Uterus (tissue), 4 donors: ENCODE measurements at places on chromosomes 2 and 18.

GRCh38 chr2:24743924-24744323, 49.3 kb downstream of the PTRHD1 start:
- no peak for DNase-seq

GRCh38 chr2:2590841-2591541, 259.9 kb upstream of the MYT1L start:
- DNase-seq, result no peak

DNA sequence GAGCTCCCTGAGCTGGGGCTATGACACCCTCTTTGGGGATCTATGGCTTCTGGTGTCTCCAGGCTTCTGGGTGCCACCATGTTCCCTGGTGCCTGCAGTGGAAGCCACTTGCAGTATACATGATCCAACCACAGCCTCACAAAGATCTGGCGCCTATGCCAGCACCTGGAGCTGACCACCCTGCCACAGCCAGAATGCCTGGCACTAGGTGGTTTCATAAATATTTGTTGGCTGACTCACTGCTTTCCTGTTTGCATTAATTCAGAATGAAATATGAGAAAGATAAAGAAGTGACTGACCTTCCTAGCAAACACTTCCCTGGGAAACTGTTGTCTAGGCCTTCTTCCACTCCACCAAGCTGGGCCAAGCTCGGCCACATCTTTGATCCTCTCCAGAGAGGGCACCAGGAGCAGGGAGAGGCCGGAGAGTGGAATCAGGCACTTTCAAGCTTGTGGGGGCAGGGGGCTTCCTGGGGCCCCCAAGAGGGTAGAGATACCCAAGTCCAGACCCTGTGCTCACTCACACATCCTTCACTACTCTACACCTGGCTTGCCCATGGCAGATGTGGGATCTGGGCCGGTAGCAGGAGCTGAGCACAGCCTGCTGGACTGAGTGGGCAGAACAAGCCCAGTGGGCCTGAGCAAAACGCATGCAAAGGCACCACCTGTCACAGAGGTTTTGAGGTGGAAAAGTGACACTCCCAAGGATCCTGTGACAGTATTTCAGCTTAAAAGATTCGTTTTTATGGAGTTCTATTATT, 565.7 kb downstream of the SLC4A3 start:
- DNase-seq, result no peak

- no peak for DNase-seq
Observed at GRCh38 chr2:48312126-48312525, 217.8 kb upstream of the STON1 start.

- DNase-seq, result no peak
Observed at GRCh38 chr2:54384301-54385203, 71.6 kb upstream of the SPTBN1 start.

DNA sequence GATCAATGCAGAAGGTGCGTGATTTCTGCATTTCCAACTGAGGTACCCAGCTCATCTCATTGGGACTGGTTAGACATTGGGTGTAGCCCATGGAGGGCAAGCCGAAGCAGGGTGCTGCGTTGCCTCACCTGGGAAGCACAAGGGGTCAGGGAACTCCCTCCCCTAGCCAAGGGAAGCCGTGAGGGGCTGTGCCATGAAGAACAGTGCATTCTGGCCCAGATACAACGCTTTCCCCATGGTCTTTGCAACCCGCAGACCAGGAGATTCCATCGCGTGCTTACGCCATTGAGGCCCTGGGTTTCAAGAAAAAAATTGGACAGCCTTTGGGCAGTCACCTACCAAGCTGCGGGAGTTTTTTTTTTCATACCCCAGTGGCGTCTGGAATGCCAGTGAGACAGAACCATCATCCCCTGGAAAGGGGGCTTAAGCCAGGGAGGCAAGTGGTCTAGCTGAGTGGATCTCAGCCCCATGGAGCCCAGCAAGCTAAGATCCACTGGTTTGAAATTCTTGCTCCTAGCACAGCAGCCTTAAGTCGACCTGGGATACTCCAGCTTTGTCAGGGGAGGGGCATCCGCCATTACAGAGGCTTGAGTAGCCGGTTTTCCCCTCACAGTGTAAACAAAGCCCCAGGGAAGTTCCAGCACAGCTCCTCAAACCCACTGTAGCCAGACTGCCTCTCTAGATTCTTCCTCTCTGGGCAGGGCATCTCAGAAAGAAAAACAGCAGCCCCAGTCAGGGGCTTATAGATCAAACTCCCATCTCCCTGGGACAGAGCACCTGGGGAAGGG, 21.7 kb downstream of the TFPI start:
- no peak for DNase-seq

DNA sequence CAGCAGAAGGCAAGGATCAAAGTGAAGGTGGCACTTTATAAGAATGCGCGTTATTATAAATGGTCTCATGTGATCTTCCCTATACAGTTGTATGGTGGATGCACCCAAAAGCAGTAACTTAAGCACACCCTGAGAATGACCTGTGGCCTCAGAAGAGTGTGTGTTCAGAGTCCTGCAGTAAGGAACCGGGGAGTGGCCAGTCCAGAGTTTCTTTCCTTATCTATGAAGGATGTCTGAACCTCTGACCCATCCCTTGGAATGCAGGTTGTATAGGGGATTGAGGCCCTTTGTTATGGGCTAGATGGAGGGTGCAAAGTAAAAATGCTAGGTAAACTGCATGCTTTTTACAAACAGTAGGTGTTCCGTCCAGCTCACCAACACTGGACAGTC, 43.6 kb upstream of the ANKRD44 start:
- no peak for DNase-seq

GRCh38 chr2:27485496-27485895, 4.0 kb downstream of the IFT172 start:
- DNase-seq, result no peak

DNA sequence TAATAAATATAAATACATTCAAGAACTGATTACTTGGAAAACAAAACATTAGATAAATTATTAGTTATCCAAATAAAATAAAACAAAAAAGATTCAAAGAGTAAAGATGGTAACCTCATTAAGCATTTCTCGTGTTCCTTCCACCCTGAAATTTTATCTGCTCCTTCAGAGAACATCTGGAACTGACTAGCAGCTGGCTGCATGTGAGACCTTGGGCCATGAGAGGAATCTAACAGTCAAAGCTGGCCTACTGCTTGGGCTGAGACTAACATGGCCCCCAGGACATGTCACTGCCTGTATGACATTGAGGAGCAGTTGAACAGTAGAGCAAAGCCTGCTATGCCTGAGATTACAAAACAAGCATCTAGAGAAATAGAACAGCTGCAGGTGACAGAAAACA, 208.5 kb upstream of the ZSWIM2 start:
- no peak for DNase-seq

DNA sequence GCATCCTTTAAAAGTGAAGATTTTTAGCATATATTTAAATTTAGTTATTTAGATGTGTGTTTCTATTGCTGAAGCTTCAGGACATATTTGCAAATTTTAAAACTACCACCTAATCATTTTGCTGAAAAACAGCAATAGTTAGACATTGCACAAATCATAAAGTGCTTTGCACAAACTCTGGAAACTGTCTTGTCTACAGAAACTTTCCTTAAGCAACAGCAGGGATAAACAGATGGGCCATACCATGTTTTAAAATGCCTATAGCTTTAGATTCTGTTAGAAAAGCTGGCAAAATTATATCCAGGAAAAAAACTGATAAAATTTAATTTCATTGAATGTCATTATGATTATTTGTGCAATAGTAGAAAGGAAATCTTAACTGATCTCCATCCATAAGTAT, 1313.9 kb upstream of the ACVR2A start:
- DNase-seq, result no peak

DNA sequence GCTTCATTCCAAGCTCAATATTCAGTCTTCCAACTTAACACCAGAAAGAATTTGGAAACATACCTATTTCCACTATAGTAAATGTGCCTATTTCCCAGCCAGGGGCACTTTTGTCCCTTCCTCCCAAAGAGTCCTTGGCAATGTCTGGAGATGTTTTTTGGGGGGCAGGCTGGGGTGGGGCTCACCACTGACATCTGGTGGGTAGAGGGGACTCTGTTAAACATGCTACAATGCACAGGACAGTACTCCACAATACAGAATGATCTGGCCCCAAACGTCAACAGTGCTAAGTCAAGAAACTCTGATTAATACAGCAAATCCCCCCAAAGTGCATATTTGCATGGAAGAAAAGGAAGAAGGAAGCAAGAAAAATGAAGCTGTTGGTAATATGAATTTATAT, 61.7 kb downstream of the SMIM21 start:
- DNase-seq, result no peak

DNA sequence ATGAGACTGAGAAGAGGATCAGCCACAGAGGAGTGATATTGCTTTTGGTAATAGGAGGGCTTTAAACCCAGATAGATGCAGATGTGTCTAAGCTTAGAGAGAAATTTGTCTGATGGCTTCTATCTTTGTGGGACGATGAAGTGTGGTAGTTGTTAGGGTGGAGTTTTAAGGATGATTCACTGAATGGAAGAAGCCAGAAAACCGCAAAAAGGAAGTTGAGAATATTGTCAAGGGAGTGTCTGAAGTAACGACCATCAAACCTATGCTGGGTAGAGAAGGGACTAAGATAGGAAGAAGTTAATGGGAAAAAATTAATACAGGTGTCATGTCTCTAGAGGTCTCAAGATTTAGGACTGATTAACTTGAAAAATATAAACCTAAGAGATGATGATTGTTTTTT, 195.6 kb upstream of the MC4R start:
- no peak for DNase-seq

GRCh38 chr2:15560988-15561573, at the start of gene NBAS:
Gene NBAS (minus strand): TSS chr2:15561334. CDS start chr2:15561304, 30 bp downstream.
- DNase-seq, result peak; percentile 81

DNA sequence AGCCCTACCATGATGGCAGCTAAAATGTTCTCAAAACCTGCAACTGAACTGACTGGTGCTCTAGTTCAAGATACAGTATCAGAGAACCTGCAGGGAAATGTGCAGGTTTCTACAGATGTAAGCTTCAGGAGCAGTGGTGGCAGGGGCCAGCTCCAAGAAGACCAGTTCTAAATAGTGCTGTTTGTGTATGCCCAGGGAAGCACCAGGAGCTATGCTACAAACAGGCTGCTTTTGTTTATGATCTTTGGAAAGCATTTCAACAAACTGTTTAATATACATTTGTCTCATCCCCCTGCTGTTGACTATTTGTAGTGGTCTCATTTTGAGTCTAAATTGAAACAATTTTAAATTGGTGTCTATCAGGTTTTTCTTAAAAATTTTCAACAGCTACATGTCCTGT, 20.7 kb downstream of the FZD5 start:
- DNase-seq, result no peak

DNA sequence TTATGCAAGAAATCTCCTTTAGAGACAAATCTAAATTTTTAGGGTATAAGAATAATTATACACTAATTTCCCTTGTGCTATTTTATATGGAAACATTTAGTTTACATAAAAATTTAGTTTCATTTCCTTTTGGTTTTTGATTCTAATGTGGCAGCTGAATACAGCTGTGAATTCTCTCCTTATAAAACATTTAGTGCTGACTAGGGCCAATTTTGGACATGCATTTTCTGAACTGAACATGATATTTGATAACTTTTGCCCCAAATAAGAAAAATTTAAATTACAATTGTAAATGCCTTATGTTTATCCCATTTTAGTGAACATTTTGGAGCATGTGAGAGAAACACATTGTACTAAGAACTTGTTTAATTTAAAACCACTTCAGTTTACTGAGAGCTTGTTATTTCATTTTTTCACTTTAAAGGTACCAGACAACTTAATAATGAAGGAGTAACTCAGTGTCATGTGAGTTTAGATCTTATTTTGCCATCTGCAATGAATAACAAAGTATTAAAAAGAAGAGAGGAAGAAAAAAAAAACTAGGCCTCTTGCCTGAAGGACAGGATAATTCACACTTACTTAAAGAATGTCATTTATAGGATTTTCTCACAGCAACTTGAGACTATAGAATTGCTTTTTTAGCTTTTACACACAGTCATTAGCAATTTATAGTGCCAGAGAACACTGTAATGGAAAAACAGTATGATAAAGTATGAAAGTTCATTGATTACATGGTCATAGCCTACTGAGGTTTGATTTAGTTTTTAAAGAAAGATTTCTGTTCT, 209.7 kb downstream of the ERBB4 start:
- DNase-seq, result no peak

- DNase-seq, result no peak
Observed at GRCh38 chr18:74148543-74149070, 284 bp downstream of the TIMM21 start.

DNA sequence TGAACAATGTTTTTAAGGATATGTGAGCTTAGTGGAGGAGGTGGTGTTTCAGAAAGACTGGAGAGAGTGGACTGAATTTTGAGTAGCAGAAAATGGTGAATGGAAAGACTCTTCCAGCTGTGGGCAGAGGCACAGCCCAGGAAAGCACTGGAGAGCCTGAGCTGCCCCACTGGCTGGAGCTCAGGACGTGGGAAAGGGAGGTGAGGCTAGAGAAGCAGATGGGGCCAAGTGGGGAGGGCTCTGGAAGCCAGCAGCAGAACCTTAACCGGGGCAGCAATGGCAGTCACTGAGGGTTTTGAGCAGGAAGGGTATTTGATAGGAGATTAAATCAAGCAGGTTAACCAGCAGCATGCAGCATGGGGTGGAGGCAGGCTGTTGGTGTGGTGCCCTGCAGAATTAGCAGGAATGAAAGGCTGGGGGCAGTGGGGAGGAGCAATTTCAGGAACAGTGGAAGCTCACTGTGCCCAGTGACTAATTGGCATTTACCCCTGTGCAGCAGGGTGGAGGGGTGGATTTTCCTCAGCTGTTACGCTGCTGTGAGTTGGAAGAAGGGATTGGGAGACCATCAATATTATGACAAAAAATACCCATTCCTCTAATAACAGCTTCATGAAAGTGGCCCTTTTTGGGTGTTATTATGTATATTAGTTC, 136.2 kb downstream of the CERS6 start:
- DNase-seq, result no peak

GRCh38 chr2:120017201-120017600, 4.3 kb downstream of the EPB41L5 start:
- DNase-seq, result no peak

GRCh38 chr18:51727780-51728179, 530.3 kb upstream of the MEX3C start:
- no peak for DNase-seq

DNA sequence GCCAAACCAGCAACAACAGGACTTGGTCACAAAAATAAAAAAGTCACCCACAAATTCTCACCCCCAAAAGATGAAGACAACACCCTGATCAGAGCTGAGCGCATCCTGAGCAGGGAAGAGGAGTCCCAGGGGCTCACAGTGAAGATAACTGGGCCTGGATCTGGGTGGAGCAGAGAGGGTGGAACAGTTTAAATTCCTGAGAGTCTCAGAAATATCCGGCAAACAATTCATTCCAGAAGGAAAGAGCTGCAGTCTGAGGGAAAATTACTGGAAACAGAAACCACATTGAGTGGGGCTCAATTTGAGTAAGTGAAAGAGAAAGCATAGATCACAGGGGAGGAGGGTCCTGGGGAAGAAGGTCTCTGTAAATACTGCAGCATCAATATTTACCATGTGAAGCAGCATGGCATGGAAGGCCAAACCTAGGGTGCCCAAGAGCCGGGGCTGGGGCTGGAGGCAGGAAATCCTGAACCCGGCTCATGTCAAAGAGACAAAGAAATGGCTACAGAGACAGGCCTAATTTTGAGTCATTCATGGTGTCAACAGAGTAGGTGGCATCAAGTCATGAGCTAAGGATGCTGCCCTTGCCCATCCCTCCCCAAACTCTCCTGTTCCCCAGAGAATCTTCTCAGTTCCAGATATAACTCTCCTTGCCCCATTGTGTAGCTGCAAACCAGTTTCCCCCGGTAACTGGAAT, 61.4 kb upstream of the ZBTB7C start:
- DNase-seq, result no peak

GRCh38 chr18:68428661-68429060, 286.2 kb downstream of the TMX3 start:
- no peak for DNase-seq

GRCh38 chr2:108971661-108972566, 17.1 kb downstream of the EDAR start:
- DNase-seq, result no peak

- no peak for DNase-seq
Observed at GRCh38 chr2:151306621-151307020, 17.2 kb upstream of the NMI start.
